Brain (organoid and tissue), 16 donors: ENCODE measurements at places on chromosomes 13 and 19. TPM values are rescaled to one million over a fixed set of nuclear protein-coding genes. Genes with fewer than 3 reads are reported as not detected.

LHB gene
- polyA plus RNA-seq = not detected

UHRF1 gene
- polyA plus RNA-seq = 25.6 TPM

SRRM5 gene
- not detected for polyA plus RNA-seq

ZNF665 gene
- polyA plus RNA-seq = 4.5 TPM

ARHGAP45 gene
- 3.8 TPM for polyA plus RNA-seq

POLD1 gene
- 29.2 TPM for polyA plus RNA-seq

MAST1 gene
- polyA plus RNA-seq = 33.7 TPM

ZNF470 gene
- 3.9 TPM for polyA plus RNA-seq

ODAD3 gene
- polyA plus RNA-seq = 7.7 TPM

CERS1 gene
- polyA plus RNA-seq = 104 TPM

ARL11 gene
- polyA plus RNA-seq = not detected

ZNF439 gene
- 2.5 TPM for polyA plus RNA-seq

PRR19 gene
- polyA plus RNA-seq = 5.9 TPM

GAS6 gene
- polyA plus RNA-seq = 43.7 TPM

IL12RB1 gene
- 0.75 TPM for polyA plus RNA-seq

EPS8L1 gene
- 5.5 TPM for polyA plus RNA-seq

PBX4 gene
- 5.2 TPM for polyA plus RNA-seq

PCDH9 gene
- polyA plus RNA-seq = 9.9 TPM

C5AR1 gene
- polyA plus RNA-seq = 3.2 TPM

BCL2L12 gene
- polyA plus RNA-seq = 11.5 TPM

PTGER1 gene
- 1.5 TPM for polyA plus RNA-seq

FXYD3 gene
- polyA plus RNA-seq = 0.78 TPM

DNAAF3 gene
- 0.64 TPM for polyA plus RNA-seq
